ENCODE measurements at places on chromosomes 12 and 14.
A peak's percentile ranks its signal among the peaks of the same experiment; 100 is the strongest.

- DNase-seq: peak; percentile 57
- peaks cover 53% of the 10 kb centered on the region for H3K4me1 ChIP-seq
- H3K4me3 ChIP-seq: no peak overlapping the region
- H3K27me3 ChIP-seq: no peaks in the 10 kb centered on the region
- peaks cover 75% of the 10 kb centered on the region for H3K36me3 ChIP-seq
These were observed 11.2 kb upstream of the PNMA1 start for GRCh38 chr14:73725116-73726024.

GRCh38 chr12:128190614-128191013 lies 76.4 kb upstream of the TMEM132C start:
- H3K4me3 ChIP-seq: no peak overlapping the region
- no peak overlapping the region for H3K27ac ChIP-seq
- no peaks in the 10 kb centered on the region for H3K27me3 ChIP-seq
- H3K4me1 ChIP-seq: no peaks in the 10 kb centered on the region
- peak; percentile 7 for DNase-seq

- H3K27me3 ChIP-seq: peaks cover 38% of the 10 kb centered on the region
- H3K27ac ChIP-seq: no peak overlapping the region
- no peak for DNase-seq
- no peaks in the 10 kb centered on the region for H3K4me1 ChIP-seq
These were observed 272.7 kb upstream of the DIO3 start for GRCh38 chr14:101288436-101289229.

DNA sequence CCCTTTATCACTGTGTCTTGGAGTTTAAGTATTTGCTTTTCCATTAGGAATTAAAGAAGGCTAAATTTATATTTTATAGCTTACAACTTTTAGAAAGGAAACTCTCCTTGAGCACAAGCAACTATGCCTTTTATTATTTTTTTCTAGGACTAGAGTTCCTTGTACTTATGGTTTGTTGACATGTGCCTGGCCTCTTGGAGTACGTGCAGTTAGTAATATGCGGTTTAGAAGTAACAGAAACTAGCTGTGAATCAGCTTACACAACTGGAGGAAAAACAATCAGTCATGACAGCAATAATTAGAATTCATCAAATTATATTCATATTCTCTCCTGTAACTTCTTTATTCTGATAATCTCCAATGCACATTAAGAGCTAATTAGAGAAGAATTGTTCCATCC lies 428.7 kb downstream of the AEBP2 start:
- no peak for DNase-seq
- H3K4me3 ChIP-seq: no peak overlapping the region
- H3K4me1 ChIP-seq: no peaks in the 10 kb centered on the region
- H3K27me3 ChIP-seq: no peaks in the 10 kb centered on the region

DNA sequence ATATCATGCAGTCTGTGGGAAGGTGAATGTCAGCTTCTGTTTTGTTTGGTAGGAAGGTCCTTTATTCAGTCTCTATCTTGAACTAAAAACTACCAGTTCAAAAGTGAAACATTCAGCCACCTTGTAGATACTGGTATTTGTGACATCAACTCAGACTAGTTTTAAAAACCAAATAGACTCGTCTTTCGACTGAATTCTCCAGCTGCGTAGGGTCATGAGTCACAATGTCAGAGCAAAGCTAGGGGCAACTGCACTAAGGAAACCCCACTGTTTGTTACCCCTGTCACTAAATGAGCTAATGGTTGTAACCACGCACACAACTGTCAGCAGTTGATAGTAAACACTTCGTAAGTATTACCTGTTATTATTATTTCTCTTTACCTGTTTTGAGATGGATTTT lies 144.6 kb downstream of the PRIMA1 start:
- H3K27ac ChIP-seq: no peak overlapping the region
- H3K36me3 ChIP-seq: no peaks in the 10 kb centered on the region

DNA sequence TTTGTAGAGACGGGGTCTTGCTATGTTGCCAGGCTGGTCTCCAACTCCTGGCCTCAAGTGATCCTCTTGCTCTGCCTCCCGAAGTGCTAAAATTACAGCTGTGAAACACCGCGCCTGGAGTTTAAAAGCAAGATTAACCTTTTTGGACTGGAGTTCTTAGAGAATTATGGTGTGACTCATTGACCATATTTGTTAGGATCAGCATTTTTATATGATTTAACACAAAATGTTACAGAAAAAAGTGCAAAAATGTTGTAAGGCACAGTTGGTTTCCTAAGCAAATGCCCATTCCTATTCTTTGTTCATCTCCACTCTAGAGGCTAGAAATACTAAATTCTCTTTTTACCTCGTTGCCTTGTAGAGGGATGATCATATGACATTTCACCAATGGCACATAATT lies 27.6 kb downstream of the SLC35E3 start:
- H3K36me3 ChIP-seq: no peaks in the 10 kb centered on the region
- H3K27ac ChIP-seq: no peak overlapping the region

DNA sequence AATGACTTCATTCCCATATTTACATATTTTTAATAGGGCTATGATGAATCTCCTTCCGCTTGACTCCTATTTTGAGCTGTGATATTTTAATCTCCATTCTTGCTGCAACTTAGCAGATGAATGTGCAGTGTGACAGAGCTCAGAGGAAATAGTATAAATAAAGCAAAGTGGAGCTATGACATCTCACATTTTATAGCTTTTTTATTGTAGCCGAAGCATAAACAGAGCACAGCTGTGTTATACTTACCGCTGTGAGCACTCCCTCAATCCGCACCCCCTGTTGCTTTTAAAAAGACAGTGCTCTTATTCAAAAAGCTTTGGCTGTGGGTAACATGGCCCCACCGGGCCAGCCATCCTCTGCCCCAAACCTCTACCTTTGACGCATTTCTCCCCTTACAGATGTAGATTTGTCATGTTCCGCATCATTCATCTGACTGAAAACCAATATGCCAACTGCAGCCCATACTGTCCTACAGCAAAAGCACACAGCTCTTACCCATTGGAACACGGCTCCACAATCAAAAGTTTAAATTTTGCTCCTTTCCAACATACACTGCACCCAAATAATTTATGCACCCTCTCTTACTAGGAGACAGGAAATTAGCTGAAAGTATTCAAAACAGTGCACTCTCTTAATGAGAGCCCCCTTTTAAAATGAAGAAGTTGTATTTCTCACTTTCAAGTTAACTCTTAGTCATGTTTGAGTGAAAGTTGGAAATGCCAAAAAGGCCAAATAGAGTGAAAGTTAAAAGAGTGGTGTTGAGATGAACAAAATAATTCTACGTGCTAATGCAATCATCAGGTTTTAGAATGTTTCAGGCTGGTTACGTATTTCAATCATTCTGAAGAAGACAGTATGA lies 429.3 kb upstream of the SOX5 start:
- H3K27me3 ChIP-seq: no peaks in the 10 kb centered on the region
- DNase-seq: no peak
- no peak overlapping the region for H3K27ac ChIP-seq
- no peaks in the 10 kb centered on the region for H3K4me1 ChIP-seq

DNA sequence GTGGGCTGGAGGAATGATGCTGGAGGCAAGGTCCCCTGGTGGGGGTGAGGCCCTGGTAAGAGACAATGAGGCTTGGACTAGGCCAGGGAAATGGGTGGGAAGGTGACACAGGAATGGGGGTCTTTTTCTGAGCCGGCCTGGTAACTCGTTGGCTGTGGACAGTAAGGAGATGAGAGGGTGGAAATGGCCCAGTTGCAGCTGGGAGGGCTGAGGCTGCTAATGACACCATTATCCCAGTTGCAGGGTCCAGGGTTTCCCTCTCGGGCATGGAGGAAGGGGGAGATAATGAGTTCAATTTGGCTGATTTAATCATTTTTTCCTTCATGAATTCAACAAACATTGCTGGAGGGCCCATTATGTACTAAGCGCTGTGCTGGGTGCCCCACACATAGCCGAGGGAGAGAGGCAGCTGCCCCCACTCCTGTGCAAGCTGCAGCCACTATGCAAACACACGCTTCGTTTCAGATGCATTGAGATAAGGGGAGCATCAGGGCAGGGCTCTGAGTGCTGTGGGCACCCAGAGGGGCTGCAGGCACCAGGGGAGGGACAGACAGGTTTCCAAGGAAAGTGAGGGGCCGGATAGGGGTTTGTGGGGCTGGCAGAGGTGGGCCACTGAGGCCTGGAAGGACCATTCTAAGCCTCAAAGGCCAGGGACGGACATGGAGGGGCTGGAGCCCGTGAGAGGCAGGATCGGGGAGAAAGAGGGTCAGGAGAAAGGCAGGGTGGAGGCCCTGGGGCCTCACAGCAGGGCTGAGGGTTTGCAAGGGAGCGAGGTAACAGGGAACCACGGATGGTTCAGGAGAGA lies 43.2 kb upstream of the MEG3 start:
- H3K36me3 ChIP-seq: no peaks in the 10 kb centered on the region
- H3K4me1 ChIP-seq: no peaks in the 10 kb centered on the region
- no peak overlapping the region for H3K27ac ChIP-seq
- no peak overlapping the region for H3K4me3 ChIP-seq
- no peaks in the 10 kb centered on the region for H3K27me3 ChIP-seq

DNA sequence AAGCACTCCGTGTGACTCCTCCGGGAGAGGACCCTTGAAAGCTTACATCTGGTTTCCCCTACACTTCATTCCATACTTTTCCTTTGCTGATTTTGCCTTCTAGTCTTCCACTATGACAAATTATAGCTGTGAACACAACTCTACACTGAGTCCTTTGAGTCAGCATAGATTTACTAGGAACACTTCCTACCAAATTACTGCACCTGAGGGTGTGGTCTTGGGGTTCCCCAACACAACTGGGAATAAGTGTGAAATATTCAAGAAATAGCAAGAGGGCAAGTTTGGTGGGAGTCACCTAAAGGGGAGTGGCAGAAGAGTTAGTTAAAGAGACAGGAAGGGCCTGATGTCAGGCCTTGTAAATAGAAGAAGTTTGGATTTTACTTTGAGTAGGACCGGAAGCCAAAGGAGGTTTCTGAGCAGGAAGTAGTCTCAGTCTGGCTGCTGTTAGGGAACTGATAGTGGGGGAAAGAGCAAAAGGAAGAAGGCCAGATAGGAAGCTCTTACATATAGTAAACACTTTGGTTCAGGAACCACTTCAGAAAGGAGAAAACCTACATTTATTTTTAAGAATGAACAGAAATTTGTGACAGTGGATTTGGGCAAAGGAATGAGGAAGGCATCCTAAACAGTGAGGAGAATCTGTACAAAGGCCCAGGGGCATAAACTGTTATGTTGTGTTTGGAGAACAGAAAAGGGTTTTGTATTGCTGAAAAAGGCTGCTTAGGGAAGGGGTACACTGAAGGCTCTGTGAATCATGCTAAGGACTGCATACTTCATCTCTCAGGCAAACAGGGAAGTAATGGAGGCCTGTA lies 14.2 kb downstream of the SEL1L start:
- H3K4me1 ChIP-seq: peaks cover 45% of the 10 kb centered on the region
- H3K27ac ChIP-seq: peak overlapping the region; percentile 88
- no peak for DNase-seq
- peaks cover 54% of the 10 kb centered on the region for H3K36me3 ChIP-seq

DNA sequence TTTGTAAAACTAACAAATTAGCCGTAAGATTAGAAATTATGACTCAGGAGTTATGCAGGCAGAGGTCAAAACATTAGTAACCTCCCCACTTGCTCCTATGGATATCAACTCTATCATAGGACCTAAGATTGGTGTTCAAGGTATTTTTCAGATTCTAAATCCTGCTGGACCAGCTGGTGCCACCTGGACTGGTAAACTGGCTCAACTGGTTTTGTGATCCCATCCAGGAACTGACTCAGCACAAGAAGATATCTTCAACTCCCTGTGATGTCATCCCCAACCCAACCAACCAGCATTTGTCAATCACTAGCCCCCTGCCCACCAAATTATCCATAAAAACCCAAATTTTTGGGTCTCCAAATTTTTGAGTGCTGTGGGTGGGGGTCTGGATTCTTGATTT lies 98.1 kb upstream of the OR4E1 start:
- H3K4me3 ChIP-seq: no peak overlapping the region
- H3K36me3 ChIP-seq: no peaks in the 10 kb centered on the region
- H3K27ac ChIP-seq: no peak overlapping the region
- peaks cover 11% of the 10 kb centered on the region for H3K27me3 ChIP-seq
- no peak for DNase-seq

DNA sequence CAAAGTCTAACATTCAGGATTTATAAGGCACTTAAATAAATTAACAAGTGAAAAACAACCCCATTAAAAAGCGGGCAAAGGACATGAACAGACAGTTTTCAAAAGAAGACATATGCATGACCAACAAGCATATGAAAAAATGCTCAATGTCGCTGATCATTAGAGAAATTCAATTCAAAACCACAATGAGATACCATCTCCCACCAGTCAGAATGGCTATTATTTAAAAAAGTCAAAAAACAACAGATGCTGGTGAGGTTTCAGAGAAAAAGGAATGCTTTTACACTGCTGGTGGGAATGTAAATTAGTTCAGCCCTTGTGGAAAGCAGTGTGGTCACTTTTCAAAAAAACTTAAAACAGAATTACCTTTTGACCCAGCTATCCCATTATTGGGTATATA lies 60.7 kb upstream of the BDKRB2 start:
- no peak overlapping the region for H3K27ac ChIP-seq
- DNase-seq: no peak
- peaks cover 2% of the 10 kb centered on the region for H3K27me3 ChIP-seq
- no peaks in the 10 kb centered on the region for H3K4me1 ChIP-seq
- no peaks in the 10 kb centered on the region for H3K36me3 ChIP-seq
- H3K4me3 ChIP-seq: no peak overlapping the region

DNA sequence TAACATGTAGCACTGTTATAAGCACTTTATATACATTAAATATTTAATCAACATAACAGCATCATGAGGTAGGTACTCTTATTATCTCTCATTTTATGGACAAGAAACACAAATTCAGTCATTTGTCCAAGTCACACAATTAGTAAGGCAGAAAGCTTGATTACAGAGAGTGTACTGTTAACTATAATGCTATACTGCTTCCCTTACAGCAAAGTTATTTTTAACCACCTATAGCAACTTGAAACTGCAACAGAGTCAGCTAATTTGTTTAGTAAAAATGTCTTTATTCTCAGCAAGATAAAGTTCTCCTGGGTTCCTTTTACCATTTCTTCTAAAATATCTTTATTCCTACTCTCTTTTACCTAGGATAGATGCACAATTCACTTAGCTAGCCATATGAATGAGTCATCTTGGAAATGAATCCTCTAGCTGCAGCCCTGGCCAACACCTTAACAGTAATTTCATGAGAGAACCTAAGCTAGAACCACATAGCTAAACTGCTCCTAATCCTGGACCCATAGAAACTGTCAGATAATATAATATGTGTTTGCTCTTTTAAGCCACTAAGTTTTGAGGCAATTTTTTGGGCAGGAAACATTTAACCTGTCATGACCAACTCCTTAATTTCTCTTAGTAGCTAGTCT lies 90.2 kb upstream of the HECTD1 start:
- H3K36me3 ChIP-seq: peaks cover 4% of the 10 kb centered on the region
- H3K4me1 ChIP-seq: no peaks in the 10 kb centered on the region
- no peaks in the 10 kb centered on the region for H3K27me3 ChIP-seq

Measured in activated CD4-positive, alpha-beta T cell treated with anti-CD3 and anti-CD28 coated beads for 36 hours (primary cell).